ENCODE measurements at places on chromosomes 11 and 22.

DNA sequence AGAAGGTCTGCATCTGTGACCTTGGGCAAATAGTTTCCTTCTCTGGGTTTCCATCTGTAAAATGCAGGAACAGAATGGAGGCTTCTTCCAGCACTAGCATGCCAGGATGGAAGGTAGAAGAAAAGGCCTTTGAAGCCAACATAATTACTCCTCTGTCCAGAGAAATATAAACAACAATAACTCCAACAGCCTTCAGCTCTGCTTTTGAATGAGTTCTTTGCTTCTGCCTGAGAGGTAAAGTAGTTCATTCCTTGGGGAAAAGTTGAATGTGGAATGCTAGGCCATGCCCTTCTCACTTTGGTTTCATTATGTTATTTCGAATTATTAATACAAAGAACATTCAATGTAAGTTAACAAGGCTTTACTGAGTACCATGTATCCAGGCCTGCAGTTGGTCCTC is 61.2 kb upstream of the BLID start:
- no peak for DNase-seq

DNA sequence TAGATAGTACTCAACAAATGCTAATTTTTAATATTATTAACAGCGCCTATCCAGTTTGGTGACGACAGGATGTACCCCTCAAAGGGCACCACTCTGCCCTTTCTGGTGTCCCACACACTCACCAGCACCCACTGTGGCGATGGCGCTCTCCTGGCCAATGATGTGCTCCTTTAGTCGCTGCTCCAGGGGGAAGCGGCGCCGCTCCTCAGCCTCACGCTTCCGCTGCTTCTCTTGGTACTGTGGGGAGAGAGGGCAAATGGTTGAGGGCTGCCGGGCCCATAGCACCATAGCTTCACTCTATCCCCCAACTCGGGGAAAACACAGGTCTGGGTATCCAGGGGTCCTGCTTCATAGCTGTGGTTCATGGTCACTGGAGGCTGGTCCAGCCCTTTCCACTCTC is 73.0 kb upstream of the PHOX2A start:
- no peak for DNase-seq

- DNase-seq: peak; percentile 30
Observed at GRCh38 chr11:2137202-2138067, 1.8 kb downstream of the IGF2 start.

DNA sequence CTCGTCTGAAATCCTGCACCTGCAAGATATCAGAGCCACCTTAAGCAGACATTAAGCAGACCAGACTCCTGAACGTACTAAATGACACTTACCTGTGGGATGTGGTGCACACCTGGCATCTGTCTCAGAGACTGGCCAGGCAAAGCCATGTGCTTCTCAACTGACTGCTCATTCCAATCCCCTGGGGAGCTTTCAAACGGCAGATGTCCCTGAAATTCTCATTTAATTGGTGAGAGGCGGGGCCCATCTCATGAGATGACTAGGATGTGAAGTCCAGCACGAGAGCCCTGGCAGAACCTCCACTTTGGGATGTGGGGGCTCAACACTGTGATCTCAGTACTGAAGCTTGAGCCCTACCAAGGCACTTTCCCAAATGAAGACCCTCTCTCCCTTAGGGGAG is 84.9 kb upstream of the HMGXB4 start:
- no peak for DNase-seq

- no peak for DNase-seq
Observed at GRCh38 chr11:9259981-9260837, 4.9 kb downstream of the DENND5A start.
